ENCODE measurements at places on chromosomes 16 and 17.
A peak's percentile ranks its signal among the peaks of the same experiment; 100 is the strongest.

DNA sequence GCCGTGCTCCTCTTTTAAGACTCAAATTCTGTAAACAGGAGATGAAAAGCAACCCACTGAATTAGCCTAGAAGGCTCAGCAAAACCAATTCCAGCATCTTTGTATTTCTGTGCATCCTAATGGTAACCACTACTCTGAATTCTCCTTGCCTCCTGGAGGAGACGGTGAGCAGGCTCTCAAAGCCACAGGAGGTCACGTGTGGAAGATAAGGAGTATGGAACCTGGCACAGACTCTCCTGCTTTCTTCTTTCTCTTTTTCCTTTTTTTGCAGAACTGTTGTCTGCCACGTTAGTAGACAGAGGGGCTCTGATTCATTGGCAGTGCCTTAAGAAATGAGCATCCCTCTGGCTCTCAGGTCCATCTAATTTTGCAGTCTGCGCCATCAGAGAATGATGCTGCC lies 44.4 kb downstream of the VPS53 start:
- DNase-seq, result no peak

GRCh38 chr16:72848759-72849664 lies 198.9 kb downstream of the ZFHX3 start:
- no peak for DNase-seq

DNA sequence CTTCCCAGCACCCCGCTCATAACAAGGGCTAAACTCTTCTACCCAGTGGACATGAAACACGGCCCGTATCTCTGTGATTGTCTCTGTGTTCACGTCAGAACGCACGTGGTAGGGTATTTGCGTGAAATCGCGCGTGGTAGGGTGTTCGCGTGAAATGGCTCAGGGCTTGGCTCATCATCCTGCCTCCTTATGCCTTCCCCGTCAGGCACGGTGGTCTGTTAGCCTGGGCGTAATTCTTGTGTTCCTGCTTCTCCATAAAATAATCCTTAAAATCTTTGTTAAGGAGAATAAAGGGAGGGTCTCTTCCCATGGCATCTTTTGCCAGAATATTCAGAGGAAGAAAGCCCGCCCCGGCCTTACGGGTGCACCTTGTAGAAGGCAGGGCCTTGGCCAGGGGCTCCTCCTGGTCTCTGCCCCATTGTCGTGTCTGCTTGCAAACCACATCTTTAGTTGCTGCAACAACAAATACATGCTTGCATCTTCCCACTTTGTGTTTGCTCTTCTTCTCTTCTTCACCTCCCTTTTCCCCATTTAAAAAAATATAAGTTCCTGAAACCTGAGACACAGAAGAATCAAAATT lies 116.7 kb upstream of the CHMP6 start:
- DNase-seq, result no peak

DNA sequence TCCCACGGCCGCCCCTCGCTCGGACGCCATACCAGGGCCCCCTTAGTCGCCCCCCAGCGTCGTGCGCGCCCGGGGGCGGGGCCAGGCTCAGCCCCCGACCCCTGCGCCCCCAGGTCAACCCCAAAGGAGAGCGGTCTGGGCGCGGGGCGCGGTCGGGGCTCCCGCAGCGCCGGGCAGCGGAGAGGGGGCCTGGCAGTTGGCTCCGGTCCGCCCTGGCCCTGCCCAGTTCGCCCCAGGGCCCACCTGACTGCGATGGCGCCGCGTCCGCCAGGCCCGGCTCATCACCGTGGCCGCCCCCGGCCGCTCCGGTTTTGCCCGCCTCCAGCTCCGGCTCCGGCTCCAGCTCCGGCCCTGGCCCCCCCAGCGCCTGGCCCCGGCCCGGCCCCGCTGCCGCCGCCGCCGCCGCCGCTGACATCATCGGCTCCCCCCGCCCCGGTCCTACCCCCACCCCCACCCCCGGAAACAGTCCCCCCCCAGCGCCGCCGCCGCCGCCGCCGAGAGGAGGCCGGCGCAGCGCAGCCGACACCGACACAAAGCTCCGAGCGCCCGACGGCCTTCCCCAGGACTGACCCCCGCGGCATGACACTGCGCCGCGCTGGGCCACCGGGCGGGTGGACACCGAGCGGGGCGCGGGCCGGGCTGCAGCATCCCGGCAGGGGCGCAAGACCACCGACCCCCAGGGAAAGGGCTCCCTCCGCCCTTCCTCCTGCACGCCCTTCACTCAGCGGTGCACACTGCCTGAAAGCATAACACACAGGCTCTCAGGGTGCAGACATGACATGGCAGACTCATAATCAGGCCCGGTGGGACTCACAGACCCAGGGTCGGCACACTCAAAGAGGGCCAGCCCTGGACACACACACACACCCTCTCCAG lies at the start of gene ZBTB4:
Gene ZBTB4 (minus strand): TSS at position 419 of the 876 bp plus-strand sequence. CDS start 12,830 bp downstream, outside the sequence.
- peak; percentile 52 for DNase-seq

DNA sequence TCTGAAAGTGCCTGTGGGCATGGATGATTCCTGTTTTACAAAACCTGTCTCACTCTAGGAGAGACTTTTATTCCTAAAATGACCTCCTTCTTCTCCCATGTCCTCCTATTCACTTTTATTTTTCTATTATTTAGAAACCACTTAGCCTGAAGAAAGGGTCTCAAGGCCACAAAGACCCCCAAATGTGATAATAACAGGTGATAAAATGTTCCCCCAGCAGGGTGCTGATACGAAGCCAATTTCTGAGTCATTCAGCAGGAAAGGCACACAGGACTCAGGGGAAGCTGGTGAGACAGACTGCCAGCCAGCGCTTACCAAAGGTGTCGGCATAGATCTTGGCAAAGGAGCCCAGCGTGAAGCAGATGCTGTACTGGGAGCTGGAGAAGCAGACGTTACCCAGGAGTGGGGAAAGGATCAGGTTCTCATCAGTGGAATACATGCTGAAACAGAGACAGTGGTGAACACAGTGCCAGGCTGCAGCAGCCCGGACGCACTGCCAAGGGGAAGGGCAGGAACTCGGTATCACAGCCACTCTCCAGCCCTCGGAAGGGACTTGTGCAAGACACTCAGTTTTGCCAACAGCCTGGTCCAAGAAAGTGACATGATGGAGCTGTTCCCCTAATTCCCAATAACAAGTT lies 24.6 kb downstream of the HIGD1B start:
- no peak for DNase-seq

DNA sequence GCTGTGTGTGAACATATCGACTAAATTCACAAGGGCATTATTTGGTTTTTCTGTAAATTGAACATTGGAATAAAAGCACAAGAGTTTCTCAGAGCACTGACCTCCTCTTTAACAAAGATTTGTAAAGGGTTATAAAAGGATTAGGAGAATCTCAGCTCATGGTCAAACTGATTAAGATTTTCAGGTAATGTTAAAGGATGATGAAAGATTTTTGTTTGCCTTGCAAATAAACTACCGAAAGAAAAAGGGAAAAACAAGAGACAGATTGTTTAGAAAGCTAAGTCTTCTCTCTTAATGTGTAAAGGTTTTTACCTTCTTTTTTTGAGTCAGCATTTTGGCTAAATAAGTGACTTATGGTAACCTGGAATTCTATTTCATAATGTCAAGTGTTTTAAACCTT lies 47.6 kb upstream of the MED9 start:
- DNase-seq, result no peak

DNA sequence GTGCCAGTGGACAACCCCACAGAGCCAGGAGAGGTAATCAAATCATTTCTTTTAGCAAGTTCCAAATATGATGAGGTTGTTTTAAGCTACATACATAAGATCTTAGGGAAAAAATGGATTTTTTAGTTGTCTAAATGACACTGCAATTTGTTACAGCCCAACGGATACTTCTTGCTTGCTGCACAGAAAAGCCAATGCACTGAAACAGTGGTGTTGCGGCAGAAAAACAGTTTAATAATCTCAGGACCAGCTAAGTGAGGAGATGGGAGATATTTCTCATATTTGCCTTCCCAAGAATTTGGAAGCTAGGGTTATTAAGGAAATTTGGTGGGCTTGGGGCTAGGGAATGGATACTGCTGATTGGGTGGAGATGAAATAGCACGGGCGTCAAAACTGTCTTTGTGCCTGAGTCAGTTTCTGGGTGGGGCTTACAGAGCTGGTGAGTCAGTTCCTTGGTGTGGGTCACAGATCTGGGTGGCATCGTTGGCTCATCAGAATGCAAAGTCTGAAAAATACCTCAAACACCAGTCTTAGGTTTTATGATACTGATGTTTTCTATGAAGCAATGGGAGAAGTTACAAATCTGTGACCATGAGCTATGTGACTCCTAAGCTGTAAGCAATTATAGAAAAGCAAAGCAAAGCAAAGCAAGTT lies 255.4 kb downstream of the IRX3 start:
- no peak for DNase-seq

- no peak for DNase-seq
Observed at GRCh38 chr16:69404275-69404805, 18.5 kb upstream of the TERF2 start.

DNA sequence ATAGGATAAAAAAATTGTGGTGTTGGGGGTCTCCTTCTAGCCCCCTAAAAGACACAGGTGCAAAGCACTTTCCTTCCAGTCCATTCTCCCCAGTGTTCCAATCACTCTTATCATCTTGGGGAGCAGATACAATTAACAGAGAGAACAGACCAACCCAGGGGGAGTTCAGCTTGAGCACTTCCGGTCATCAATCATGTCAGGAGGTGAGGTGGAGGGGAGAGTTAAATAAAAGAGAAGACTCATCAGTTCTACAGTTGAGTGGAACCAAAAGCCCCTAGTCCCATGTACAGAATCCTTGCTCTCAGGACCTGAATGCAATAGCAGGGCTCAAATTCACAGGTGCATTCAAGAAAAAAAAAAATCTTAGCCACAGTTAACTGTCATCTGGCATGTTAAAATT lies 122.3 kb downstream of the DYNLRB2 start:
- DNase-seq, result no peak

DNA sequence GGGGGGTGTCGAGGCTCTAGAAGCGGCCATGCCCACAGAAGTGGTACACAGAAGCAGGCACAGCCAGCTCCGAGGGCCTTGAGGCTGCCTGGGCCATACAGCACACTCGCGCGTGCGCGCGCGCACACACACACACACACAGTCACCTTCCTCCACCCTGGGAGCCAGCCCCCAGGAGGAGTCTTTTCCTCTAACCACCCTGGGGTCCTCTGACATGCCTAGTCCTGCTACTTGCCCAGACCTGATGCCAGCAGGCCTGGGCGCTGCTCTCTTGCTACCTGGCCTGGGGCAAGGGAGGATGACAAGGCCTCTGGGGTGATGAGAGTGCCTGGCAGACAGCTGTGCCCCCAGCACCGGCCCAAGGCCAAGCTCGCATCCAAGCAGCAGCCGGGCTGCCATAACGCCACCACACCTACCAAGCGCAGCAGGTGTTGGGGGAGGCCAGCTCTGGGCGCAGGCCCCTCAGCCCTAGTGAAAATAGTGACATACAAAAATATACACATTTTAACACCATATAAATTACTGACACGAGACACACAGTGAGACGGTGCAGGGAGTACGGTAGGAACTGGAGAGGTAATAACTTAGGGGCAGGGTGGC lies 41.1 kb downstream of the TSC2 start:
- no peak for DNase-seq

- DNase-seq, result no peak
Observed at GRCh38 chr17:6642592-6642991, 1.7 kb downstream of the TXNDC17 start.

- DNase-seq, result no peak
Observed at GRCh38 chr16:84103678-84104077, 13.1 kb downstream of the MBTPS1 start.

DNA sequence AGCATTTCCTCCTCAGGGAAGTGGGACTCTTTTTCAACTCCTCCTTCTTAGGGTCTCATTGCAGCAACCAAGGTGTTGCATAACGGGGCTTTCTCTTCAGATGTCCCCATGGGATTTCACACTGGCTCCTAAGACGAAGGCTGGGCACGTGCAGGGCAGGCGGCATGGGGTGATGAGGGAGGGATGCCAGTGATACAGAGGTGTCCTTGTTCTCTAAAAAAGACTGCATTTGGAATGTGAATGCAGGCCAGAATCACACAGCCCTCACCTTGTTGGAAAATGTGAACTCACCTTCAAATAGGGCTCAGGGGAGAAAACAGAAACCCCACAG lies 105.6 kb downstream of the XYLT1 start:
- no peak for DNase-seq

DNA sequence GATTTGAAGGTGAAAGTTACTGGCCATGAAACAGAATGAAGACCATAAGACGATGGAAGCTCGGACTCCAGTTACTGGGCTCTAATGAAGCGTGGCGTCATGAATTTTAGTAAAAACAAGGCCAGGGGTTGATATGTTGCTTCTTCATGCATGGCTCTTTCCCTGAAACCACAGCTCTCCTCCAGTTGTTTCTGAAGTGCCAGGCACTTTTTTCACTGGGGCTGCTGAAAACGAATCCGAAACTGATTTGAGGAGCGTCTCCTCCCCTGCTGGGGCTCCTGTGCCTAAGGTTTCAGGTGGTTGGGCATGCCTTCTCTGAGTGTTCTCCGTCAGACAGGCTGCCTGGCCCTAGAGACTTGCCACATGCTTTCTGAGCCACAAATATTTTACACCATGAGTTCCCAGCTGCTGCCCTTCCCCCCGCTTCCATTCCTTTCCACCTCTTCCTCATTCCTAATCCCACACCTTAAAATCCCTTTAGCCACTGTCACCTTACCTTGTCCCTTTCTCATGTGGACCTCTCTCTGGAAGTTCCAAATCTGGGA lies 3.7 kb upstream of the MYL4 start:
- DNase-seq, result peak; percentile 39

DNA sequence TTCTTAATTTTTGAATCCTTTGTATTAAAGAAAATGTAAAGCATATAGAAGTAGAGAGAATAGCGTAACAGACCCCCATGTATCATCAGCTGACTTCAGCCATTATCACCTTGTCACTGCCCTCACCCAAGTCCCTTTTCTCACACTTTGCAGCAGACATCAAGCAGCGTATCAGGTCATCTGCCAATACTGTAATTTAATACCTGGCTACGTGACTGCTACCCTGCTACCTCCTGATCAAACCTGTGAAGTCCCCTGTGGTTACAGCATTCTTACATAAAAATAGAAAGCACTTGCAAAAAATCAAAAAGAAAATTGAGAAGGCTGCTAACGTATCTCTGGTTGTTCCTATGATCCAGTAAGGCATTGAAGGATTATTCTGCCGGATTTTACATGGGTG lies 96.4 kb downstream of the PLCG2 start:
- DNase-seq, result no peak

GRCh38 chr17:39566094-39566850 lies 41.4 kb downstream of the NEUROD2 start:
- no peak for DNase-seq

GRCh38 chr16:11613381-11614303 lies 26.9 kb upstream of the LITAF start:
- DNase-seq, result no peak

DNA sequence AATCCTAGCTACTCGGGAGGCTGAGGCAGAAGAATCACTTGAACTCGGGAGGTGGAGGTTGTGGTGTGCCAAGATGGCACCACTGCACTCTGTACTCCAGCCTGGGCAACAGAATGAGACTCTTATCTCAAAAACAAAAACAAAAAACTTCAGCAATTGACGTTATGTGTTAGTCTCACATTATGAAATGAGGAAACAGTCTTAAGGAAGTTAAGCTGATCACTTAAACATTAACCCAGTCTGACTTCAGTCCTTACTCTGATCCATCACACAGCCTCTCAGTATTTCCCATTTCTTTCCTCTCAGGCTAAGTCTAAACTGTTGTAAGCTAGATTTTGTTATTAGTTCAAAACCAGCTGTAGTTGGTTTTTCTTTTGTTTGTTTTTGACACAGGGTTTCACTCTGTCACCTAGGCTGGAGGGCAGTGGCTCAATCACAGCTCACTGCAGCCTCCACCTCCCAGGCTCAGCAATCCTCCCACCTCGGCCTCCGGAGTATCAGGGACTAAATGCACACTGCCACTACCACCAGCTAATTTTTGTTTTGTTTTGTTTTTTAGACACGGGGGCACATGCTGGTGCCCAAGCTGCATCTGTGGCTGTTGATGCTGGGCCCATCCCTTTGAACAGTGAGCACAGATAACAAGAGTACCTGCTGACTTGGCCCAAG lies 6.3 kb downstream of the JPT1 start:
- DNase-seq, result no peak
